ENCODE measurements at places on chromosomes 2 and 18.

GRCh38 chr2:190173392-190173791 is 110.9 kb upstream of the MSTN start:
- DNase-seq: no peak

DNA sequence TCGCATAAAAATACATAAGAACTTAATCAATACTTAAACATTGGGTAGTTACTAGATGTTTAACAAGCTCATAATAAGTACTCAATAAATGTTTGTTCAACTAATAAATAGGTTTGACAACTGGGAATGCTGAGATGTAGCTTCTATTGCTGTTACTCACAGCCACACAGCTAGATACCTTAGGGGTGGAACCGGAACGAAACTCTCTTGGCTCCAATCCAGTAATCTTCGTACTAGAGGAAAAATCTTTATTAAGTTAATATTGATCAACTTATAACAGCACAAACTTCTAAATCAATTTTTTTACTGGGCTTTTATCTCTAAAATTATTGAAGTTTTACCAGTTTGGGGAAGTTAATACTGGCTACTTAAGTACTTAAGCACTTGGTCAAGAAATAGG is 247.8 kb downstream of the PAX3 start:
- DNase-seq: no peak

- no peak for DNase-seq
Measured at GRCh38 chr2:174125090-174125489, 123.2 kb downstream of the OLA1 start.

DNA sequence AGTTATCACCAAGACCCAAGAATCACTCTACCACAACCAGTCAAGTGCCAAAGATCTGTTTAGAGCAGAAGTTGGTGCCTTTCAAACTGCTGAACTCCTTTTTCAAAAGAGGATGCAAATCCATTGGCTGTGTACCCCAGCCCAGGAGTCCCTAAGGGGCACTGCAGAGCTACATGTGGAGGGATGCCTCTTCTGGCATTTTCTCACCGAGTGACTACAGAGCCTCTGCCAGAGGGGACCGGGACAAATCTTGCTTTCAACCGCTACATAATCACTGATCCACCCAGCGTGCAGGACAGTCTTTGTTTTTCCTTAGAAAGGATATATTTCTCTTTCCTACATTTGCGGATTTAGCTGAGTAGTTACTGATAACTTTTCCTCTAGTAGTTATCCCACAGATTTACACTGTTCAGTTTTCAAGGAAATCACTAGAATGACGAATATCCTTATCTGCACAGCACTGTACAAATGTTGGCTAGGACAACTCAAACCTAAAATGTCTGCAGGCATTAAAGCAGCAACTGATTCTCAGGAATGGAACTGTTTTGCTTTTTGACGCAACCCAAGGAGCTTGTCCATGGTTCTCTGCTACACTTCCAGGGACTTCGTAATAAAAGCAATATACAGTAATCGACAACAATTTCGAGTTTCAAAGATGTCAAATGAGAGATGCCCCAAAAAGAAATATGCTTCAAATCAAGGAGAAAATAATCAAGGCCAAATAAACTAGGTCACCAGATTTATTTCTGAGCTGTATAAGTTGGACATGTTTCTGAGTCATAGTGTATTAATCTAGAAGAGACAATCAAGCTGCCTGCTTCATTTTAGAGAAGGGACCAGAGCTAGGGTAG is 24.1 kb downstream of the EPB41L3 start:
- DNase-seq: no peak

- DNase-seq: no peak
Measured at GRCh38 chr2:65311596-65311995, 84.0 kb downstream of the ACTR2 start.

GRCh38 chr2:167651406-167652151 is 595.8 kb downstream of the STK39 start:
- no peak for DNase-seq

DNA sequence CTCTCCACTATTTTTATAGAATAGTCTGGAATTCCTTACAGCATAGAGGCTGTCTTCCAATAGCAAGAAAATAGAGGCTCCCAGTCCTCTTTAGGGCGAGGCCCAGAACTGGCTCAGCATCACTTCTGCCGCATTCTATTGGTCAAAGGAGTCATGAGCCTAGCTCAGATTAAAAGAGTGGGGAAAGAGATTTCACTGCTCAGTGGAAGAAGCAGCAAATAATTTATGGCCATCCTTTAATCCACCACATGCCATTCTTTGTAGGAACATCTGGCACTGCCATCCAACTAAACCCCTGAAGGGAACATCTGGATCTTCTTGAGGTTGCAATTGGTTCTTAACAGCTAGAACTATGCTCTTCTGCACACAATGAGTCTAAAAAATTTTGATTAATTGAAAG is 43.4 kb upstream of the NEUROD1 start:
- no peak for DNase-seq

DNA sequence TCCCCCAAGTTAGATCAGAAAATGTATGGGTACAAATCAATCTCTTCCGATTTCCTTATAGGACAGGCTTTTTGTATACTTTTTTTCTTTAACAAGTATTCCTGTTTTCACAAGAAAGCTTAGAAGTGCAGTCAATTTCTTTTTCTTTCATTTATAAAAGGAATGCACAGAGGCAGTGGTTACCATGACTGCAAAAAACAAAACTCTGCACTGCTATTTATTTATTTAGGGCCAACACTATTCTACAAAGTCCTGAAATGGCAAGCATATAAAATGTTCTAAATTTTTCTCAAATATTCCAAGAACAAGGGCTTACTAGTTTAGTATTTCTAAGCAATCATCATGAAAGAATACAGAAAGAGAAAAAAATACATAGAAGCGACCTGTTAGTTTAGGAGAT is 22.2 kb downstream of the ATAD2B start:
- no peak for DNase-seq

- no peak for DNase-seq
Measured at GRCh38 chr2:111624411-111625156, 259.4 kb downstream of the ANAPC1 start.

DNA sequence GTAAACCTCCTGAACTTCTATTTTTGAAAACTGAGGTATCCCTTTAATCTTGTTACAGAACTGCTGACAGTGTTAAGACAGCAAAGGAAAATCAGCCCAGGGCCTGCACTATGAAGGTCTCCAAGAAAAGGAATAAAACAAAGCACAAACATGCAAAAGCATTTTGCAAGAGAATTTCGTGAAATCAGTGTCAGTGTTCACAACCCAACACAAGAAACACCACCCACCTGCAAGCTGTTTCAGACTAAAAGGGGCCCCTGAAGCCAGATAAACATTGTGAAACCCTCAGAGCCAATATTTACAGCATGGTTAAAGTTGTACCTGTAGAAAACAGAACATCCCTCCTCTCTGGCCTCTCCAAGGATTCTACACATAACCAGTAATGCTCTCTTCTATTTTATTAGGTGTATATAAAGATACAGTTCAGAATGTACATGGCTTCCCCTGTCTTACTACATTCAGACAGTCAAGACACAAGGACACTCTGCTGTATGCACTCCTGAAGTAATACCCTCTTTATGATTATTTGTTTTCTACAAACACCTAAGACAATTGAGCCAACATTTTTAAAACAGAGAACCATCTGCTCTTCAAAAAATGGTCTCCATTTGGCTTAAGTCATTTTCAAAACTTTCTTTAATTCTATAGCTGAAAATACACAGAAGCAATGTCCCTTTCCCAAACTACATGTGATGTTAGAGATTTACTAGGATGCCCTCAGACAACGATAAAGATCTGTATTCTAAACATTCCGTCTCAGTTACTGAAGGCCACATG is 149.5 kb upstream of the ZFP36L2 start:
- DNase-seq: no peak

GRCh38 chr18:14075196-14075595 is 57.0 kb downstream of the ZNF519 start:
- DNase-seq: no peak

GRCh38 chr2:23510471-23510870 is 125.5 kb downstream of the KLHL29 start:
- no peak for DNase-seq

GRCh38 chr2:15563227-15564100 is 2.3 kb upstream of the NBAS start:
- DNase-seq: no peak

- no peak for DNase-seq
Measured at GRCh38 chr2:233439191-233439590, 84.9 kb downstream of the DGKD start.
